ENCODE measurements at places on chromosomes 12 and 14.

- no peak overlapping the region for H3K27ac ChIP-seq
- no peak for DNase-seq
- H3K36me3 ChIP-seq, result peaks cover 5% of the 10 kb centered on the region
- H3K4me3 ChIP-seq, result no peak overlapping the region
- peaks cover 8% of the 10 kb centered on the region for H3K4me1 ChIP-seq
- peaks cover 40% of the 10 kb centered on the region for H3K27me3 ChIP-seq
These were observed 22.1 kb upstream of the CEP170B start for GRCh38 chr14:104843006-104843405.

DNA sequence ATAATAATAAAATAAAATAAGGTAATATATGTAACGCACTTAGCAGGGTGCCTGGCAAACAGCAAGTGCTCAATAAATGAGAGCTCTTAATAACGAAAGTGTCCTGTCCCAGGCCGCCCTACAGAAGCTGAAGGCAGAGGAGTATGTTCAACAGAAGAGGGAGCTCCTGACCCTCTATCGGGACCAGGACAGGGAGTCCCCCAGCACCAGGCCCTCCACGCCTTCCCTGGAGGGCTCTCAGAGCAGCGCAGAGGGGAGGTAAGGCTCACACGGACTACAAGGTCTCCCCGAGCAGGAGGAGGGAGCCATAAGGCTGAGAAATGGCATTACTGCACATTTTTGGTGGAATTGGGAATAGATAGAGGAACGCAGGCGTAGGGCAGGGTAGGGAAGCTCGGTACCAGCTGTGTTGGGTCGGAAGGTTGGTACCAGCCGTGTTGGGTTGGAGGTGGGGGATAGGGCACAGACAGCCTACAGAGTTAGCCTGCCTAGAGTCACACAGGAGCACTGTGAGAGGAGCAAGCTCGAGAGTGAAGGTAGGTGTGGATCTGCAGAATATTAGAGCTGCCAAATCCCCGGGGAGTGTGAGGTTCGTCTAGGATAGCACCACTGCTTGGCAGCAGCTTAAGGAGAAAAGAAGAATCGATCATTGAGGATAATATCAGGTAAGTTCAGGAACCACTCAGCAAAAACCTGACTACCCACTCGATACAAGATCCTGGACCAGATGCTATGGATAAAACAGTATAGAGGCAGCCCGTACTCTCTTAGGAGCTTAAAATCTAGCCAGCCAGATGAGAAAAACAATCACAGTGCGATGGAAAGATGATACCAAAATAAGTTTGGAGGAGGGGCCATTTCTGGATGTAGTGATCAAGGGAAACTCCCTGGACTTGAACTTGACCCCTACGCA lies 15.3 kb downstream of the TNFRSF1A start:
- DNase-seq, result peak; percentile 27
- H3K36me3 ChIP-seq, result peaks cover 10% of the 10 kb centered on the region
- peaks cover 70% of the 10 kb centered on the region for H3K4me1 ChIP-seq

GRCh38 chr12:65827342-65827741 lies 3.1 kb downstream of the HMGA2 start:
- no peak overlapping the region for H3K4me3 ChIP-seq
- H3K36me3 ChIP-seq, result peaks cover 4% of the 10 kb centered on the region
- no peak for DNase-seq
- H3K27me3 ChIP-seq, result peaks cover 47% of the 10 kb centered on the region

- H3K4me1 ChIP-seq, result no peaks in the 10 kb centered on the region
- H3K27me3 ChIP-seq, result peaks cover 33% of the 10 kb centered on the region
- no peak for DNase-seq
- no peaks in the 10 kb centered on the region for H3K36me3 ChIP-seq
- no peak overlapping the region for H3K4me3 ChIP-seq
These were observed 105.2 kb upstream of the RPH3A start for GRCh38 chr12:112686373-112686772.

GRCh38 chr12:6553051-6553868 lies 2.6 kb downstream of the IFFO1 start:
- H3K4me3 ChIP-seq, result peak overlapping the region; percentile 33
- no peak for DNase-seq
- H3K36me3 ChIP-seq, result peaks cover 20% of the 10 kb centered on the region
- peaks cover 59% of the 10 kb centered on the region for H3K4me1 ChIP-seq
- no peaks in the 10 kb centered on the region for H3K27me3 ChIP-seq
- H3K27ac ChIP-seq, result peak overlapping the region; percentile 48

- no peak overlapping the region for H3K27ac ChIP-seq
- peaks cover 28% of the 10 kb centered on the region for H3K4me1 ChIP-seq
- no peaks in the 10 kb centered on the region for H3K27me3 ChIP-seq
- peaks cover 9% of the 10 kb centered on the region for H3K36me3 ChIP-seq
- DNase-seq, result no peak
These were observed 100.5 kb upstream of the SLC38A2 start for GRCh38 chr12:46472893-46473633.

DNA sequence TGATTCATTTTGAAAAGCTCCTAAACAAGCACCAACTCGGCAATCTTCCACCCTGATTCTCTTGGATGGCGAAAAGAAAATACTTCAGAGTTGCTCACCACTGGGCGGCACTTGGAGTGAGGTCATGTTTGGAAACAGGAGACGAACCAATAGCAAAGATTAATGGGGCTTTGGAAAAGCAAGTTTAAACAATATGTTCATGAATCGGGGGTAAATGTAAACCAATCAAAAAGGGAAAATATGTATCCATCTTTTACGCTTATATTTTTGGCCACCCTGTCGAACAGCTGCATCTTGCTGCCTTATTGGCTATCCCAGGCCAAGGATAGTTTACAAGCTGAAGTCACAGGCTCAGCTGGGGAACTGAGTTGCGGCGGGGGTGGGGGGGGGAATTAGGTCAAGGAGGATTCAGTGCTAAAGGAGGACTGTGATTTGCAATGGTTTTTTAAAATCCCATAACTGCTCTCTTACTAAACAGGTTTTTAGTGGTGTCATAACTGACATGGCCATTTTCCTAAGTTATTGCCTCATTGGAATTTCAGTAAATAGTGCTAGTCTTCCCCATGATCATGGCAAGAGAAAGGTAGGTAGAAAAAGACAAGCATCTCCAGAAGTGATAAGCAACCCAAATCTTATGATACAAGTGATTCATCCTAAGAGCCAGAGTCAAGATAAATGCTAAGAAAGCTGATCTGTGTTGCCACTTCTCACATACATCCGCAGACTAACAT lies 210.6 kb downstream of the PHLDA1 start:
- peaks cover 4% of the 10 kb centered on the region for H3K4me1 ChIP-seq
- DNase-seq, result no peak
- H3K27ac ChIP-seq, result no peak overlapping the region
- H3K4me3 ChIP-seq, result no peak overlapping the region

GRCh38 chr14:105363847-105364708 lies 34.3 kb upstream of the TEX22 start:
- peak overlapping the region; percentile 25 for H3K27ac ChIP-seq
- H3K4me3 ChIP-seq, result peak overlapping the region; percentile 75
- no peaks in the 10 kb centered on the region for H3K27me3 ChIP-seq
- H3K36me3 ChIP-seq, result no peaks in the 10 kb centered on the region
- DNase-seq, result peak; percentile 45
- H3K4me1 ChIP-seq, result peaks cover 9% of the 10 kb centered on the region

DNA sequence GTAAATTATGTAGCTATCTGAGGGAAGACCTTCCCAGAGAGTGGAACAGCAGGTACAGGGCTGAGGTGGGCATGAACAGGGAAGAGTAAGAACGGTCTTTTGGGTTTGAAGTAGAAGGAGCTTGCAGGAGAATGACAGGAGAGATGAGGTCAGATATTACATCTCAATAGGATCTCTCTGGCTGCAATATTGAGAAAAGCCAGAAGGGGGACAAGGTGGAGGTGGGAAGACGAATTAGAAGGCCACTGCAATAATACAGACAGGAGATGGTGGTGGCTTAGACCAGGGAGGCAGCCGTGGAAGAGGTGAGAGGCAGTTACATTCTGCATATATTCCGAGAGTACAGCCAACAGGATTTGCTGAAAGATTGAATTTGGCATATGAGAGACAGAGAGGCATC lies 310.2 kb downstream of the APAF1 start:
- no peak overlapping the region for H3K4me3 ChIP-seq
- H3K27me3 ChIP-seq, result peaks cover 4% of the 10 kb centered on the region
- no peak for DNase-seq
- H3K4me1 ChIP-seq, result no peaks in the 10 kb centered on the region
- H3K27ac ChIP-seq, result no peak overlapping the region

DNA sequence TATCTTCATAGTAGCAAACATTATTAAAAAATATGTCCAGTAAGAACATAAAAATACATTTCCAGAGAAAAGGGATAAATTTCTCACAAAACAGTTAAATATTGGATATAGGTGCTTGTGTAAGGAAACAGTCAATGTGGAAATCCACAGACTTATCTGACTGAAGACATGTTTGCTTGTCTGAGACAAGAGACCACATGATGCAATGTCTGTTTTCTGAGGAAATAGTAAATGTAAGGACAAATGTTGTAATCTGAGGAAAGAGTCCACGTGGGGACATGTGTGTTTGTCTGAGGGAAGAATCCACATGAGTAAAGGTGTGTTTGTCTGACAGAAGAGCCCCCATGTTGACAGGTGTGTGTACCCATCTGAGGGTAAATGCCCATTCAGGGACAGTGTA lies 1093.2 kb downstream of the TMEM121 start:
- H3K36me3 ChIP-seq, result no peaks in the 10 kb centered on the region
- no peak overlapping the region for H3K27ac ChIP-seq
- no peak overlapping the region for H3K4me3 ChIP-seq
- peaks cover 11% of the 10 kb centered on the region for H3K4me1 ChIP-seq
- DNase-seq, result no peak

GRCh38 chr12:95591731-95592130 lies 40.5 kb upstream of the USP44 start:
- H3K27ac ChIP-seq, result no peak overlapping the region
- H3K4me1 ChIP-seq, result no peaks in the 10 kb centered on the region
- H3K4me3 ChIP-seq, result no peak overlapping the region
- no peaks in the 10 kb centered on the region for H3K27me3 ChIP-seq

DNA sequence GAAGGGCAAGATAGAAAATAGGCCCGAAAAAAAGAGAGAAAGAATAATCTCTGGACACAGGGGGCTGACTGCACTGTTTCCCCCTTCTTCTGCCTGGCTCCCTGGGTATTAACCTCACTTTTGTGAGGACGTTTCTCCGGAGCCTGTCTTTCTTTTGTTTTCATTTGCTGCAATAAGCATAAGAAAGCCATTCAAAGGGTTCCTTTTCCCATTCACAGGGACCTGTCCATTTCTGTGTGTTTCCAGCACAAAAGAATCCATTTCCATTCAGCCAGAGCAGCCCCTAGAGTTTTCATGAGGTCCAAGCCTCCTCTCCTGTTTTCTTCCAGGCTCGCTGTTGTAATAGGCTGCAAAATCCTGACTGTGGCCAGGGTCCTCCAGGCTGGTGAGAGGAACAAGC lies 16.8 kb downstream of the PLXNC1 start:
- H3K4me1 ChIP-seq, result peaks cover 24% of the 10 kb centered on the region
- DNase-seq, result no peak
- H3K27ac ChIP-seq, result no peak overlapping the region
- peaks cover 10% of the 10 kb centered on the region for H3K27me3 ChIP-seq

GRCh38 chr14:46198676-46199075 lies 452.9 kb downstream of the RPL10L start:
- DNase-seq, result no peak
- no peaks in the 10 kb centered on the region for H3K36me3 ChIP-seq
- no peak overlapping the region for H3K4me3 ChIP-seq
- no peaks in the 10 kb centered on the region for H3K27me3 ChIP-seq
- no peaks in the 10 kb centered on the region for H3K4me1 ChIP-seq

- H3K27me3 ChIP-seq, result peaks cover 36% of the 10 kb centered on the region
- H3K4me1 ChIP-seq, result no peaks in the 10 kb centered on the region
- no peak overlapping the region for H3K4me3 ChIP-seq
- H3K36me3 ChIP-seq, result no peaks in the 10 kb centered on the region
- no peak overlapping the region for H3K27ac ChIP-seq
These were observed 63.2 kb upstream of the GALNT9 start for GRCh38 chr12:132392389-132393244.

DNA sequence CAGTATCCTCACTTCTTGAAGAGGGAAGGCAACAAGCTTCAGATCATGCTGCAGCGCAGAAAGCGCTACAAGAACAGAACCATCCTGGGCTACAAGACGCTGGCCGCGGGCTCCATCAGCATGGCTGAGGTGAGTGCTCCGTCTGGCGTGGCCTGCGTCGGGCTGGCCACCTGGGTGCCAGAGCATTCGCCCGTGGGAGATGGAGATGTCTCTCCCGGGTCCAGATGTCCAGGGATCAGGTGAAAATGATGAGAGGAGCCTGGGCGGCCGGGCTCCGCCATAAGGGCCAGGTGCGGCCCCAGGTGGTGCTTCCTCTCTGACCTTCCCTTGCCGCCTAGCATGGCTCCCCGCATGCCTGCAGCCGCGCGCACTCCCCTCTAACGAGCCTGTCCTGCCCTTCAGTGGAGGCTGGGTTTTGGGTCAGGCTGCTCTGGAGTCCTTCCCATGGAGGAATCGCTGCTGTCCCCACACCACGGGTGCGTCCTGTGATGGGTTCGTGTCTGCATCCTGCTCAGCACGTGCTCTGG lies 40.6 kb downstream of the PACS2 start:
- H3K4me1 ChIP-seq, result no peaks in the 10 kb centered on the region
- H3K36me3 ChIP-seq, result no peaks in the 10 kb centered on the region
- no peak overlapping the region for H3K4me3 ChIP-seq
- no peak for DNase-seq
- H3K27ac ChIP-seq, result no peak overlapping the region
- no peaks in the 10 kb centered on the region for H3K27me3 ChIP-seq

DNA sequence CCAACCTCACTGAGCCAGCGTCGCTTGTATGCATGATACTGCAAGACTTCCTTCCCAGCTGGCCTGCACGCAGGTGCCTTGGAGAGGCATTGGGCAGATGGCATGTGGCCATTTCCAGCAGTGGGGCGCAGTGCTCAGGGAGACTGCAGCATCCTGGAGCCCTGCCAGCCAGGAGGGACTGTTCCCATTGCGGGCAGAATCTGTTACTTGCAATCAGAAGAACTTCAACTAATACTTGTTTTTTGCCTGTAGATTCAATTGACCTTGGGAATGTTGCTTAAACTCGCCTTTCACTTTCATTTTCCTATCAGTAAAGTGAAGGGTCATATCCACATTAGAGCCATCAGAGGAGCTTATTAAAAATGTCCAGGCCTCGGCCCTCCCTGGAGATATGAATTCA lies 29.8 kb downstream of the ANKRD9 start:
- peaks cover 18% of the 10 kb centered on the region for H3K36me3 ChIP-seq
- no peak overlapping the region for H3K27ac ChIP-seq
- H3K4me3 ChIP-seq, result no peak overlapping the region
- H3K4me1 ChIP-seq, result peaks cover 6% of the 10 kb centered on the region
- H3K27me3 ChIP-seq, result no peaks in the 10 kb centered on the region

DNA sequence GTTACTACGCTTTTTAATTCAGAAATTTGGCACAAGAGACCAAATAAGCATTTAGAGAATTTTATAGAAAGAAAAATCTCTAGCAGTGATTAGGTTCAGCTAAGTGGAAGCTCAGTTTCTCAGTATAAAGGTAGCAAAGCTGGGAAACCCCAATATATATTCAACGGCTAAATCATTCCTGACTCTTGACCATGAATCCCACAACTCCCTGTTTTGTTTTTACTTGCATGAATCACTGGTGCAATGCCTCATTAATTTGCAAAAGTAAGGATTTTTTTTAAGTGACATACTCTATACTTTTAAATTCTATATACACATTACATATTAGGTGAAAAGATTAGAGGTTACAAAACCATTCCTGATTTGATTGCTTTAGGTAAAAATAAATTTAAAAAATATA lies 74.3 kb upstream of the PLEKHG7 start:
- no peak overlapping the region for H3K27ac ChIP-seq
- no peaks in the 10 kb centered on the region for H3K27me3 ChIP-seq
- no peak overlapping the region for H3K4me3 ChIP-seq
- DNase-seq, result no peak
- H3K36me3 ChIP-seq, result no peaks in the 10 kb centered on the region

GRCh38 chr14:96267916-96268315 lies 11.9 kb downstream of the BDKRB1 start:
- no peak for DNase-seq
- peaks cover 20% of the 10 kb centered on the region for H3K27me3 ChIP-seq
- H3K36me3 ChIP-seq, result peaks cover 11% of the 10 kb centered on the region
- no peaks in the 10 kb centered on the region for H3K4me1 ChIP-seq
